ENCODE measurements at places on chromosomes 2 and 18. TPM values are rescaled to one million over a fixed set of nuclear protein-coding genes. Genes with fewer than 3 reads are reported as not detected.

PAX8 gene
- not detected for polyA plus RNA-seq

MYCN gene
- not detected for polyA plus RNA-seq

CPO gene
- polyA plus RNA-seq: not detected

CREG2 gene
- polyA plus RNA-seq: not detected

RNF138 gene
- polyA plus RNA-seq: 42.8 TPM

STK11IP gene
- 16.6 TPM for polyA plus RNA-seq

SGPP2 gene
- not detected for polyA plus RNA-seq

MIB1 gene
- 1.9 TPM for polyA plus RNA-seq

MYOM1 gene
- polyA plus RNA-seq: 0.72 TPM

CLEC4F gene
- polyA plus RNA-seq: not detected

EFR3B gene
- polyA plus RNA-seq: 0.08 TPM

PIEZO2 gene
- not detected for polyA plus RNA-seq

DAW1 gene
- not detected for polyA plus RNA-seq

FSHR gene
- polyA plus RNA-seq: not detected

Measured in immature natural killer cell (primary cell).